ENCODE measurements at places on chromosomes 6 and 20. TPM values are rescaled to one million over a fixed set of nuclear protein-coding genes. Genes with fewer than 3 reads are reported as not detected.

The ZNF391 gene
- not detected for polyA plus RNA-seq

The ULBP1 gene
- not detected for polyA plus RNA-seq

The RAET1L gene
- not detected for polyA plus RNA-seq

The HCRTR2 gene
- not detected for polyA plus RNA-seq

The SNAP25 gene
- 10.7 TPM for polyA plus RNA-seq

The VNN1 gene
- polyA plus RNA-seq, result 245 TPM

The C6orf141 gene
- not detected for polyA plus RNA-seq

The LGSN gene
- polyA plus RNA-seq, result not detected

The PKIB gene
- polyA plus RNA-seq, result 6.5 TPM

The MOXD1 gene
- 5.3 TPM for polyA plus RNA-seq

The PERP gene
- 52.6 TPM for polyA plus RNA-seq

The FAM217A gene
- not detected for polyA plus RNA-seq

The SLC35D3 gene
- polyA plus RNA-seq, result not detected

The BPI gene
- polyA plus RNA-seq, result not detected

- DNase-seq, result no peak
Measured at GRCh38 chr6:131747821-131748353, 37.1 kb upstream of the CTAGE9 start.

DNA sequence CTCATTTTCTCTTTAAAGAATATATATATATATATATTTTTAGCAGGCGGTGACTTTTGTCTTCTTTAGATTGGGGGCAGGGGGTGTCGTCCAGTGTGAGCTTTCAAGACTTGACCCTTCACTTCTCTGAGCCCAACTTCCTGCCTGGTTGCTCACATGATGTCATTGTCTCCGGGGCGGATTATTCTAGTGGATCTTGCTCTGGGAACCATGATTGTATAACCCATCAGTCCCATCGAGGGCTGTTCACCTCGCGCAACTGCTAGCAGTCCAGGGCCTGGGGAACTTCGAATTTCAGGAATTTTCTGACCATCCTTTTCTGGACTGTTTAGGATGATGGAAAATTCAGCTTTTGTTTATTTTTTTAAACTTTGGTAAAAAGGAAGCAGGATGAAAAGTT, 1.0 kb downstream of the IGF2R start:
- peak; percentile 80 for DNase-seq

- peak; percentile 45 for DNase-seq
Measured at GRCh38 chr6:79384845-79385244, 150.4 kb upstream of the HMGN3 start.

- DNase-seq, result peak; percentile 55
Measured at GRCh38 chr6:26327450-26328264, 37.3 kb upstream of the BTN3A2 start.

GRCh38 chr6:151630991-151631655, 137.3 kb downstream of the CCDC170 start:
- DNase-seq, result no peak

- DNase-seq, result no peak
Measured at GRCh38 chr6:156807795-156808194, 30.6 kb downstream of the ARID1B start.

DNA sequence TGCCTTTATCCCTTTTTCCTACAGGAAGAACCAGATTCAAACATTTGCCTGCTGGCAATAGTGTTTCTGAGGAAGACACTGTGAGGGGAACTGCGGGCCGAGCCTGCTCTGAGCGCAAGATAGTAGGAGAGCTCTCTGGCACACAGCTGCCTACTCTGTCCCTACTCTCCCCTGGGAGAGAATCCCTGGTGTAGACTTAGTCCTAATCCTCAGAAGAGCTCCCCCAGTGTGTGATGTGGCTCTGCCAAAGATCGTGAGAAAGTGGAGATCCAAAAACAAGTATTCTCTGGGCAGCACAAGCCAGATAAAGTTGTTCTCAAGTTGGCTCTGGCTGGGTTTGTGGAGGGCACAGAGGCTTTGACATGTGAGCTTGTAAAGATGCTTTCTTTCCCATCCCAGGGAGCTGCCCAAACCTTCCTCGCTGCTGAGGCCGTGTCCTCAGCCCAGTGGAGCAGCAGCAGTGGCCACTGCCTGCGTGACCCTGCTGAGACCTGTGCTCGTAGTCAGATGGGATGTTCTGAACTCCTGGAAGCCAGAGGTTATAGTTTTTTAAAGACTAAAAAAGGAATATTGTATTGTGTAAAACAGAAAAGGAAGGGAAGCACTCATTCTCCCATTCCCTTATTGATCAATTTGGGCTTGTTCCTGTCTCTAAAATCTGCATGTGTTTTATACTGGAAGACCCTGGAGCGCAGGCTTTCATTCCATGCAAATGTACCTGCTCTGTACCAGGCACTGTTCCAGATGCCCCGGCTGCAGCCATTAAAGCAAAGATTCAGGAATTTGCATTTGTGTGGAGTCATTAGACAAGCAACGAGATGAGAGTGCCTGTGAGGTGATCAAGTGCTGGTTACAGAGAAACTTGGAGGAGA, 30.7 kb downstream of the PNLDC1 start:
- no peak for DNase-seq

- DNase-seq, result no peak
Measured at GRCh38 chr6:35510916-35511561, 1.7 kb downstream of the TULP1 start.

- DNase-seq, result no peak
Measured at GRCh38 chr6:108750801-108751200, 97.4 kb upstream of the ARMC2 start.

DNA sequence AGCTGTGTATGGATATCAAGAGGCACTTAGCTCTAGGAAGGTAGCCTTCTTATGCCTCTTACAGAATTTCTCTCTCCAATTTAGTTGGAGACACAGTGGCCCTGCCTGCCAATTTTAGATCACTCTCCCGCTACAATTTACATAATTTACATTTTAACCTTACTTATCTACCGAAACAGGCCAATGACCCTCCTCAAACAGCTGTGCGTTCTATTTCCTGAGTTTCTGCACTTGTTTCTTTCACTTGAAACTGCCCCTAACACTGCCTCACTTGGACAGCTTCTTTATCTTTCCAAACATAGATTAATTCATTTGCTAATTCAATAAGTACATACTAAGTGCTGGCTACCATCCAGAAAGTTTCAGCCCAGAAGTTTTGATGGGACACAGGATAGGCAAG, 52.9 kb upstream of the HDDC2 start:
- no peak for DNase-seq

DNA sequence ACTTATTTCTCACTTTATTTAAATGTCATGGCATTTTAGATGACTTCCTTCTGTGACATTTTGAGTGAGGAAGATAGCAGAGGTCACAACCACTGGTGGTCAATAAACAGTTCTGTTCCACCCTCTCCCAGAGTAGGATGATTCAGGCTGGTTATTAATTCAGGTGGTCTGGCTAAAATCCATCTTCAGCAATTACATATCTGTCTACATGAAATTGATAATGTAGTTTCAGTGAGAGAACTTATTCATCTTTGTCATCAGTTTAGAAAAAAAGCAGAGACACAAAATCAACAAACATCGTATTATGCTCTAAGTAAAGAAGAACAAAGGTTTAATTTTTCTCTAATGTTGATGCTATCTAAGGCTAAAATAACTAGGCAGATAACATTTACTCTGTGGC, 525.5 kb downstream of the TENT5A start:
- no peak for DNase-seq

GRCh38 chr6:130980310-130981032, 82.6 kb downstream of the EPB41L2 start:
- no peak for DNase-seq

- DNase-seq, result no peak
Measured at GRCh38 chr6:21808045-21808470, 214.5 kb downstream of the SOX4 start.

- no peak for DNase-seq
Measured at GRCh38 chr6:146429831-146430230, 113.8 kb upstream of the RAB32 start.

DNA sequence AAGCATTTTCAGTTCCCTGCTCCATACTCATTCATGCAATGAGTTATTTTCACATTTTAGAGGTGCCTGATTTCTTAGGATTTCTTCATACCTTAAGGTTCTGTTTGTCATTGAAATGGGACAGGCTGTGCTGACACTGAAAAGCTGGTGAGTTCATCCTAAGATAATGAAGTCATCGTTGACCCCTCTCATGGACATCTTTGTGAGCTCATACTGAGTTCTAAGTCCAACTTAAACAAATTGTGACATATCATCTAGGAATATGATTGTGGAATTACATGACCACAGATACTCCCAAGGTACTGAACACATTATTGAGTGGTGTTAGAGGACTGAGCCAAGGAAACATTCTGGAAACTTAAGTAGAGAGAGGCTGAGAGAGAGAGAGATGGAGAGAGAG, 224.8 kb upstream of the JAG1 start:
- DNase-seq, result peak; percentile 27

DNA sequence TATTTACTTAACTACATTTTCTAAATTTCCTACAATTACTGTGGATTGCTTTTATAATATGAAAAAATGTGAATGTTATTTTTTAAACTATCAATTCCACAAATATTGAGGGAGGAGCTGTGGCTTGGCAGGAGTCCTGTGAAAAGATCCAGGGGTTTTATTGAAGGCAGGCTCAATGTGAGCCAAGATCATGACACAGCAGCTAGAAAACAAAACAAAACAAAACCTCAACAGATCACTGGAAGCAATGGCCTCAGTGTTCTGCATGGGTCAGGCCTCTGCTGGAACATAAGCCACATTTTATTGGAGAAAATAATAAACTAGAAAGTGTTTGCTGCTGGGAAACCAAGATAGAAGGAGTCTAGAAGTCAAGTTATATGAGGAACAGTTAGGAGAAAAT, 19.4 kb upstream of the RCAN2 start:
- DNase-seq, result no peak

GRCh38 chr6:37222125-37222967, 35.2 kb upstream of the TBC1D22B start:
- peak; percentile 90 for DNase-seq

DNA sequence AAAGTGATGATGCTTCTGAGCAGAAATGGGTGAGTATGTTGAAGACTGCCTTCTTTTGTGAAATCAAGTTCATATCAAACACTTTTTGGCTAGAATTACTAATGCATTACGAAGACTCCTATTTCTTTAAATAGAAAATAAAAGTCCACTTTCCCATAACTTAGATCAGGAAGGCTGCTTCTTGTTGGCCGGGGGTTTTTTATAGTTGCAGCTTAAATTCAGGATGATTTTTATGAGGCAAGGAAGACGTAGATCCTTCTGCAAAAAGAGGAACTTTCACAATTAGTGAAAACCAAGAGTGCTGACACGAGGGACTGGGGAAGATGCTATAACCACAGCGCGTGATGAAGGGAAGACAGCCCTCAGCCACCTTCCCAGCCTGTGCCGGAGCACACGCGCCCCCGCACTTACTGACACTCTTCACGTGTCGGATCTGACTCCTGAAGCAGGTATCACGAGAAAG, 206.1 kb upstream of the PRDM1 start:
- DNase-seq, result no peak

- DNase-seq, result no peak
Measured at GRCh38 chr6:34015586-34015985, 130.3 kb downstream of the GRM4 start.

GRCh38 chr6:1403851-1404712, 14.7 kb downstream of the FOXF2 start:
- no peak for DNase-seq

DNA sequence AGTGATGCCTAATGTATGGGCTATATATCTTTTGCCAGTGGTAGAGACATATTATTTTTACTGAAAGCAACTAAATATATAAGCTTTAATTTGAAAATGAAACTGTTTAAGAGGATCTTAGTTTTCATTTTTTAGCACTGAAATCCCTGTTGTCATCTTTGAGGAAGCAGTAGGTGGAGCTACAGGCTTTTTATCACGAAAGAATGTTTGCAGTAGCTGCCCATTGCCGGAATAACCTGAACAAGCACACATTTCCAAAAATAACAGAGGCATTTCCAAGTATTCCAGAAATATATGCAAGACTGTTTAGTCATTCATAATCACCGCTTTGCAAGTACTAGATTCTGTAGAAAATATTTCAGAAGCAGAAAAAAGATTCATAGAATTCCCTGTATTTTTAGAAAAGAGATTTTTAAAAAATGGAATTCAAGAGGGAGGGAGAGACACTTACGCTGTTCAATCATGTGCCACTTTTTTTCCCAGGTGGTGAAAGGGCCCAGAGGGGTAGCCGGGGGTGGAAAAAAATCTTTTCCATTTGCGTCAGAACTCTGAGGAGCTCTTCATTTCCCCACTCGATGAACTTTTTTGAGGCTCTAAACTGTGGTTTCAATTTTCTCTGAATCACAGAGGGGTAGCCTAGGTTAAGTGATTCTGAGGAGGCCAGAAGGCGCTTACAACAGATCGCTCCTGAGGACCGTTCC, 142.5 kb upstream of the FERMT1 start:
- DNase-seq, result peak; percentile 37

All from small intestine (tissue), 16 donors.